NCI-H510A (cell line): ENCODE measurements at places on chromosomes 7 and 10.

- no peak for DNase-seq
Measured at GRCh38 chr10:3785851-3786271, 852 bp upstream of the KLF6 start.

DNA sequence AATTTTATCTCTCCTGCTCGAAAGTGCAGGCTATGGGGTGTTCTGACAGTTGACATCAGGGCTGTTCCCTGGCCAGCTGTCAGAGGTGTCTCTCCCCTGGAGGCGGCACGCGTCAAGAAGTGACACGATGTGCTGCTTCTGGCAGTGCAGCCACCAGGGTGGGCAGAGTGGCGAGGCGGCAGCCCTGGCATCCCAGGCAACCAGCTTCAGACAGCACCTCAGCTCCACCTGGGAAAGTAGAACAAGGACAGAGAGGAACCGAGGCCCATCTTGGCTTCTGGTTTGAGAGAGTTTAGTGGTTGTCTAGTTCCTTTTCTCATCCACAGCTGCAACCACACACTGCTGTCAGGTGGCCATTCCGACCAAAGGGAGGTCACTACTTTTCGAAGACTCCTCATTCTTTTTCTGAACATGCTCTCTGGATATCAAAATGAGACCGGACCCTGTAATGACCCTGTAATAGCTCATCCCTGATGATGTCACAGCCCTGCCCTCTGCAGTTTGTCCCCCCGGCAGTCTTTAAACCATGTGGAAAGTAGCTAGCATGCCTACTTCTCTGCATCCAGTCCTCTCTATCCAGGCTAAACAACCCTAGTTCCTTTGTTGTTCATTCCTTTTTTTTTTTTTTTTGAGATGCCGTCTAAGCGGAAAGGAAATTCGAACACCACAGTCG, 381.0 kb upstream of the NRP1 start:
- DNase-seq: no peak

- DNase-seq: no peak
Measured at GRCh38 chr7:100351657-100352058, 6.3 kb upstream of the PILRB start.

- DNase-seq: no peak
Measured at GRCh38 chr10:133327651-133328357, 8.9 kb downstream of the CALY start.

- no peak for DNase-seq
Measured at GRCh38 chr7:31106303-31107105, 54.4 kb downstream of the ADCYAP1R1 start.

GRCh38 chr10:35453855-35454532, 117.7 kb downstream of the CCNY start:
- no peak for DNase-seq

GRCh38 chr7:102912742-102913141, at the start of gene LRRC17:
LRRC17 (plus strand) TSS chr7:102913000; CDS start chr7:102933914, 20,914 bp downstream.
- peak; percentile 14 for DNase-seq
